Hematopoietic multipotent progenitor cell treated with erythropoietin and hydrocortisone succinate and interleukin-3 and kit ligand, for 4 days (in vitro differentiated cells): ENCODE measurements at places on chromosomes 1 and 21.

GRCh38 chr1:113242481-113242880 lies 147.8 kb upstream of the MAGI3 start:
- DNase-seq = peak; percentile 39

DNA sequence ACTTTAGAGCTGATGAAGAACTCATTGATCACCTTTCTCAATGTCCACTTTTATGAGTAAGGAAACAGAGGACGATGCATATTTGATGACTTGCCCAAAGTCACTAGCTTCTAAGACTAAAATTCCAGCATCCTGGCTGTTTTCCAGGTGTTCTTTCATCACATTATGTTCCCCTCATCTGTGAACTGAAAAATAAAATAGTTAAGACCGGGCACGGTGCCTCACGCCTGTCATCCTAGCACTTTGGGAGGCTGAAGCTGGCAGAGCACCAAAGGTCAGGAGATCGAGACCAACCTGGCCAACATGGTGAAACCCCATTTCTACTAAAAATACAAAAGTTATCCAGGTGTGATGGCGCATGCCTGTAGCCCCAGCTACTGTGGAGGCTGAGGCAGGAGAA lies 297.5 kb downstream of the DUSP10 start:
- DNase-seq = no peak

DNA sequence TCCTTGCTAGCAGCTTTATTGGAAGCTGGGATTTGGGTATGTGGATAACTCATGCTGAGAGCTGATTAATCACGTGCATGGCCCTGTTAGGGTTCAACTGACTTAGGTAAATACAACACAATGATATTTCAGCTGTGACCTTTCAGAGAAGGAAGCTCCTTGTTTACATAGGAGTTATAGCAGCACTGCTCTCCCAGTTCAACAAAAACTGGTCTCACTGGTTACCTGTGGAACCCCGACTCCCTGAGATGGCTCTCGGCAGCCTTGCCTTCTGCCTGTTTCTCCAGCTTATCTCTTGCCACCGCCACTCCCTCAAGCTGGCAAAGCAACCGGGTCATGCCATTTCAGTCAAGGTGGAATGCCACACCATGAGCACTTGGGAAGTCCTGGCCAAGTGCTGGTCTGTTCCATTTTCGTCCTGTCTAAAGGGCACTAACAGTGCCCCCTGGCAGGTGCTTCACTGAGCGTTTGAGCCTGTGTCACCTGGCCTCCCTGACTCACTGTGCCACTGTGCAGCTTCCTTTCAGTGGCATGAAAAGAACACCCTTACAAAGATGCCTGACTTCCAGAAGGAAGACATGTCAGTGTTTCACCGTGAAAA lies 31.6 kb downstream of the DOP1B start:
- DNase-seq = no peak

DNA sequence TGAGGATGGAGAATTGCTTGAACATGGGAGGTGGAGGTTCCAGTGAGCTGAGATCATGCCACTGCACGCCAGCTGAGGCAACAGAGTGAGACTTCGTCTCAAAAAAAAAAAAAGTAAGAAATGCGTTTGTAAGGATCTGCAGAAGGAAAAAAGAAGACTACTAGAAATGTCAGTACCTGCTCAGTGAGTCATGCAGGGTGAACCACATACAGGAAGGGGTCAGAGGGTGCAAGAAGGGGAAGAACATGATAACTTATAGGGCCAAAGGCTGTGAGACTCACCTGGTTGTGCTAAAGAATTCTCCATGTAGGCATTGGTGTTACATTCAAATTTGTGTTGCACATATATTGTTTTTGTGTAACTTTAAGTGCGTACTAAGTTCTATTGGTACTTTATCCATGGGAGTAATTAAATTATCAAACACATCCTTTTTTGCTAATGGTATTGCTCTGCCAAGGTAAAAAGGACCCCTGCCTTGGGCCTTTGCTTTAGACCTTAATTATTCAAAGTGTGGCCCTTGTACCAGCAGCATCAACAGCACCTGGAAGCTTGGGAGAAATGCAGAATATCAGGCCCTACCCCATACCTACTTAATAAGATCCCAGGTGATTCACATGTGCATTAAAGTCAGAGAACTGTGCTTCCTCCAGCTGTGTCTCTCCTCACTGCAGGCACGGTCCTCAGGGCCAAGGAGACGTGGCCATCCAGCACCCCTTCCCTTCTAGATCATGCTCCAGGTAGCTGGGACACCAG lies 96.4 kb upstream of the PPP2R5A start:
- no peak for DNase-seq

- DNase-seq = no peak
Observed at GRCh38 chr1:154972517-154973343, 1.8 kb upstream of the CKS1B start.

DNA sequence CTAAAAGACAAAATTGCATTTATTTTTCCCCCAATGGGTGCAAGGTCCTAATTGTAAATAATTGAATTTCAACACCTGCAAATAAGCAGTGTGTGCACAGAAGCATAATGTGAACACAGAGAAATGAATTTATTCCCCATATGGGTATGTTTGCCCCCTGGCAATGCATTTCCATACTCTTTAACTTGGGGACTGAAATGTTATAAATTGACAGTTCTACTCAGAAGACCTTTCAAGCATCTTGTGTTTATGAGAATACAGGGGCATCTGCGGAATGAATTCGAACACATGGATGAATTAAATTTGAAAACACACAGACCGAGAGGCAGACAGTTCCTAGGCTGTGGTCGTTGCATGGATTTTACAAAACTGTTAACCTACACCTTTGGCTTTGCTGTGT lies 3.5 kb downstream of the PBX1 start:
- DNase-seq = no peak

DNA sequence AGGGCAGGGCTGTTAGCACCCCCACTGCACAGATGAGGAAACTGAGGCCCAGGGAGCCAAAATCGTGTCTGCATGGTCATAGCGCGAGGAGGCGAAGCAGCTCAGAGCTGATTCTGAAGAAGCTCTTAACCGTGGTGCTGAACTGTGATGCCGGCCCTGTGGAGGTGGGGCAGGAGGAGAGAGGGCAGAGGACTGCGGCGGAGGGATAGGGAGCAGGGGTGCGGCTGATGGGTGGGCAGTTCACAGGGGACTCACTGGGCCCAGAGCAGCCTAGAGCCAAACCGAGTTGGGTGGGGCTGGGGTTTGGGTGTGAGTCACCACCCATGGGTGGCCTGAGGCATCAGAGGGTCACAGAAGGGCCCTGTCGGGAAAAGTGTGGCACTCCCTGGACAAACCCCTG lies 74.7 kb downstream of the RAP1GAP start:
- peak; percentile 42 for DNase-seq

- peak; percentile 65 for DNase-seq
Observed at GRCh38 chr1:13700521-13701270, 708 bp downstream of the PRDM2 start.

GRCh38 chr1:47838562-47839432 lies 158.4 kb downstream of the TRABD2B start:
- DNase-seq = no peak

DNA sequence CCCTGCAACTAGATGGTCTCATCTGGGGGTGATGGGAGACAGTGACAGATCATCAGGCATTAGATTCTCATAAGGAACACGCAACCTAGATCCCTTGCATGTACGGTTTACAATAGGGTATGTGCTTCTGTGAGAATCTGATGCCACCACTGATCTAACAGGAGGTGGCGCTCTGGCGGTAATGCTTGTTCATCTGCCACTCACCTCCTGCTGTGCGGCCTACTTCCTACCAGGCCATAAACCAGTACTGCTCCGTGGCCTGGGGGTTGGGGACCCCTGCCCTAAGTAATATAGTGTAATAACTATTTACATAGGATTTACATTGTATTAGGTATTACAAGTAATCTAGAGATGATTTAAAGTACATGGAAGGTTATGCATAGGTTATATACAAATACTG lies 134.9 kb downstream of the CLEC20A start:
- no peak for DNase-seq

- no peak for DNase-seq
Observed at GRCh38 chr1:155962599-155963211, 15.6 kb downstream of the ARHGEF2 start.

GRCh38 chr1:215276582-215276981 lies 194.0 kb downstream of the KCNK2 start:
- no peak for DNase-seq

DNA sequence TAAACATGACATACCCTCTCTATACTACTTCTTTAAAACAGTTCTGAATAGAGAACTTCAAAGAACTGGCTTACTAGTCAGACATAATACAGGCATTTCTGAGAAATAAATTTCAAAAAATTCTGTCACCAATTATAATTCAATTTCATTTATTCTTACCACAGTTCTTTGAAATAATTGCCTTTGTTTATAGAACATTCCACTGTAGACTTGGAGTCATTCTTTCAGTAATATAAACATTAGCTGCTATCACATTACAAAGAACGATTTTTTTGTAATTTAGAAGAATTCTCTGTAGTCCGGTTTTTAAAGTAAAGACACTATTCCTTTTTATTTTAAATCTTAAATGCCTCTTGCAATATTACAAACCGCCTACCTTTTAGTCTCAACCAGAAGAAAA lies 146.4 kb upstream of the COL11A1 start:
- no peak for DNase-seq

- no peak for DNase-seq
Observed at GRCh38 chr1:182601913-182602312, 2.3 kb downstream of the RGS16 start.

DNA sequence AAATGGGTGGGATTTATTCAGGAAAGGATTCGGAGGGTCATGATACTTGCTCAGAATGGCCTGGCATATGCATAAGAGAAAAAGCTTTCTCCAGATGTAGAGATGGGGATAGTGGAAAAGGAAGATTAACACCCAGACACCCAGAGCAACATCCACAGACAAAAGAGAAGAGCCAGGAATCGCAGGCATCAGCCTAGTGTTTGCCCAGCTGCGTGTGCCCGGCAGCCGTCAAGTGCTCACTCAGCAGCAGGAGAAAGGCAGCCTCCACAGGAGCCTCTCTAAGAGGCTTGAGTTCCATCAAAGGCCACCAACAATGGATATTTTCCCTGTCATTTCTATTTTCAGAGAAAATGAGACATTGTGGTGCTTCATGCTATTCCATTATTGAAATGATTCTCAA lies 54.7 kb downstream of the NTPCR start:
- no peak for DNase-seq

- no peak for DNase-seq
Observed at GRCh38 chr1:74463333-74463988, 49.0 kb downstream of the LRRC53 start.

- no peak for DNase-seq
Observed at GRCh38 chr1:111110197-111110899, 29.5 kb downstream of the DRAM2 start.

DNA sequence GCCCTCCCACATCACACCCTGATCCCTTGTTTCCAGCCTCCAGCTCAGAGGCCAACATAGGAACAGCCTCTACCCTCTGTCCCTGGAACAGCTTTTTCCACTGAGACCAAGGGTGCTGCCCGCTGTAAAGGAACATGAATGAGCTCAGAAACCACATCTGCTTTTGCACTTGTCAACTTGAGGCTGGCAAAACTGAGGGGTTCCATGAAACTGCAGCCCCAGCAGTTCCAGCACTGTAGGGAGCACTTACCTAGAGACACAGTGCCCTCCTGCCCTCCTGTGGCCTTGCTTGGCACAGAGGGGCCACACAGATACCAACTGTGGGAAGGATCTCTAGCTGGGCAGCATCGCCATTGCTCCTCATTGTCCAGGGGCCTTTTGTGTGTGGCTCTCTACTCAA lies 51.7 kb downstream of the ITPKB start:
- peak; percentile 72 for DNase-seq

DNA sequence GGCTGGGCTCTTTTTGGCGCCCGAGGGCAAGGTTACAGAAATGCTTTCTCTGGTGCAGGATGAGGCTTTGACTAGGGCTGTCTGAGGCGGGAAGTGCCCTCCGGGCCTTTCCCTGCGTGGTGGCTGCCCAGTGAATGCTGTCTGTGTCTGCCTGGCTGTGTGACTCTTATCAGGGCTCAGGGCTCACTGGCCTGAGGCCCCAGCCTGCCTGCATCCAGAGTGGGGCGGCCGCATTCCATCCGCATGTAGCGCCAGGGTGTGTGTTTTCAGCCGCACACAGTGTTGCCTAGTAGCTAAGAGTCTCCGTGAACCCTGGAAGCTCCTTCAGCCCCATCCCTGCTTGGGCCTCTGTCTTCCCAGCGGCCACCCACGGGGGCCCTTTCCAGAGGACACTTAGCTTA lies 59.1 kb downstream of the FAAP20 start:
- DNase-seq = no peak

DNA sequence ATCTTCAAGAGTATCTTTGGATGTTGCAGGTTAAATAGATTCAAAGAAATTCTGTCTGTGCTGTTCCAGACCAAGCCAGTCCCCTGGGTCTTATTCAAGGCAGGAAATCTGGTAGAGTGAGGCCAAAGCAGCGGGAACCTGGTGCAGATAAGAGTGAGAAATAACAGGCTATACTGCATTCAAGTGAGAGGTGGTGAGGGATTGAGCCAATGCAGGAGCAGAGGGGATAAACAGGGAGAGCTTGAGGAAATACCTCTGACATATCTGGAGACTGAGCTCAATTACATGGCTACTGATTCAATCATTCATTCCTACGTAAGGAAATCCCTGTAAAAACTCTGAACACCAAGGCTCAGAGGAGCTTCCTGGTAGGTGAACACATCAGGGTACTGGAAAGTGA lies 17.2 kb upstream of the PSMA5 start:
- DNase-seq = no peak

GRCh38 chr1:46150085-46150484 lies 17.7 kb upstream of the PIK3R3 start:
- no peak for DNase-seq

DNA sequence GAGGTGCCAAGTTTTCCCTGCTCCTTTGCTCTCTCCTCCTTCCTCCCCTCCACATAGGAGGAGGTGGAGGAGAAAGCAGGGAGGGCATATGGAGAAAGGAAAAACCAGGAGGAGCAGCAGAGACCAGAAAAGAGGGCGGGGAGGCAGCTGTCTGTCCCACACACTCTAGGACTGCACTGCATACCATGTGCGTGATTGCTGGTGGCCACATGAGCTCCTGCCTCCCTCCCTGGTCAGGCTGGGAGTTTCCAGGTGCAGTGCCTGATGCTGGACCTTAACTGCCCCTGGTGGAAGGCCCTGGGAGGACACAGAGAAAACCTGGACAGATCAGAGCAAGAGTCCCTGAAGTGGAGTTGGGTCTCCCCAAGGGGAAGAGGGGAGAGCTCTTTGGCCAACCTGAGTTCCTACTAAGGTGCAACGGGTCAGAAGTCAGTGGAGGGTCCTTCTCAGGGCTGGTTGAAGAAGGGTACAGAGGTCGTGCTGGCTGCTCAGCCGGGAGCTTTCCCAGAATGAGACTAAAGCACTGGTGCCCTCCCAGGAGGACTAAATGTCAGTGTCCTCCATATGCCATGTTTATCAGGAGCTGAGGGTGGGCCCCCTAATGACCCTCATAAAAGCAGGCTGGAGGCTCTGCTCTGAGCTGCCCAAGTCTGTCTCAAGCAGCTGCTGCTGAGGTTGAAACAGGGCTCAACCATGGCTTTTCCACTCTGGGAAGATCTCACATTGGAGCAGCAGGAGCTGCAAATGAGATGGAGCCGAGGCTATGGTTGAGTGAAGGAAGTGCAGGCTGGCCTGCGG lies 3.5 kb upstream of the LGR6 start:
- no peak for DNase-seq

GRCh38 chr1:101239095-101240040 lies 2.5 kb downstream of the S1PR1 start:
- no peak for DNase-seq
